Astrocyte of the hippocampus (primary cell): ENCODE measurements at places on chromosomes 5 and 9.

GRCh38 chr5:142671266-142671665 lies 14.6 kb downstream of the FGF1 start:
- DNase-seq: no peak

DNA sequence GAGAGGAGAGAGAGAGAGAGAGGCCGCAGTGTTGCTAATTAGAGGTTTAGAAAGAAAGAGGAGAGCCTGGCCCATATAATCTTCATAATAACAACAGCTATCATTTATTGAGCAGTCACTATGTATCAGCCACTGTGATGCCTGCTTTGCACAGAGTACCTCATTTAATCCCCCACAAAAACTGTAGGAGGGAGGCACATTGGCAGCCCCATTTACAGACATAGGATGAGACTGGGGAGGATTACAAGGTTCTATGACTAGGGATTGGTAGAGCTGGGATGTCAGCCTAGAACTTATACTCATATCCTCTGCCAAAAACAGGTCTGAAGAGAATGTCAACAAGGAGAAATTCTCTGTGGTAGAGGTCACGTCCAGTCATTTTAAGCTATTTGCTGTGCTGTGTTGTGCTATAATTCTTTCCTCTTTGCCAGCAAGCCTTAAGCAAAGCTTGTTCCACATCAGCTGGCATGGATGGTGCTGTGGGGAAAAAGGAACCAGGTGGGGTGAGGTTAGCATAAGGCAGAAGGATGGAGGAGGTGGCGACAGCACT lies 6.7 kb upstream of the GCNT4 start:
- no peak for DNase-seq

GRCh38 chr9:127521919-127522304 lies 70.6 kb downstream of the LRSAM1 start:
- peak; percentile 64 for DNase-seq

DNA sequence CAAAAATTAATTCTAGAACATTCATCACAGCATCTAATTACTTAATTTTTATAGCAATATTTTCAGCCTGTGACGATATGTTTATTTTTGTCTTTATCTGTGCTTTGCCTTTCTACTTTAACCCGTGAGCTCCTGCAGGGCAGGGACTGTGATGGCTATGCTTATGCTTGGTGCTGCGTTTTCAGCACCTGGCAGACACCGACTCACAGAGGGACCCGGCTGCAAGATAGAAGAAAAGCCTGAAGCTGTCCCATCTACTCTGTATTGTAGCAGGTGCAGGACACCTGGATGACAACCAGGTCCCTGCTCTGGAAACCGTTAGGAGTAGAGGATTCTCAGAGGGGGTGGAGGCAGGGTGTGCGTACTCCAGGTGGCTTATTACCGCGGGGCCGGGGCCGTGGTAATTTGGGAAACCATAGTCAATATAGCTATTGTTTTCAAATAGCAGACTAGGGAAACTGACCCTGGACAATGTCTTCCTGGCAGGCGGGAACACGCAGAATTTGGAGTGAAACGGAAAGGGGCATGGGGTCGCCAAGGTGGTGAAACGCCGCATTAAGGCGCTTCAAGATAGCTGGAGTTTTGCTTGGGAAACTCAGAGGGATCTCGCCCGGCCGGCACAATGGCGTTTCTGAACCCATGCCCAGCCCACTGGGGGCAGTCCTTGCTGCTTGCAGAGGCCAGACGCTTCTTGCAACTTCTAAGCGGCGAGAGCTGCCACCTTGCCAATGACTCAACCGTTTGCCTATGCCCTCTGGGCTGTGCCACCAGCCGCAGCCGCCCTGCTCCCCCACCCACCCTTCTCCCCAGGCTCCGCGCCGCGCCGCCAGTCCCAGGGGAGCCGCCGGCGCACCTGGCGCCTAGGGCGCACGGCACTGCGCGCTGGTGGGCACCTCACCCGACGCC lies 140.1 kb upstream of the PALM2AKAP2 start:
- DNase-seq: peak; percentile 52

DNA sequence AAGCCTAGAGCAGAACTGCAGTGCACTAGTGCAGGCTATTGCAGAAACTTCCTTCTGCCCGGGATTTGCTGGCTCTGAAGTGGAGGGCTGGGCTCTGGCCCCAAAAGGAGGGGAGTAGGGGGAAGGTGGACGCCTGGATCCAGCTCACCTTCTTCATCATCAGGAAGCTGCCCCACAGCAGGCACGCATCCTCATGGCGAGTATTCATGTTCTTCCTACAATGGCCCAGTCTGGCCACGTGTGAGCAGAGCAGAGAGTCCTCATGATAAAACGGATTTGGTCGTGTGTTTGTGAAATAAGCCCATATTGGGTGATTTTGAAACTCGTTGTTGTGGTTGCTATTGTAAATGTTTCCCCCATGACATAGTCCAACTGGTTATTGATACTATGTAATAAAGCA lies 8.2 kb upstream of the GLIPR2 start:
- no peak for DNase-seq

DNA sequence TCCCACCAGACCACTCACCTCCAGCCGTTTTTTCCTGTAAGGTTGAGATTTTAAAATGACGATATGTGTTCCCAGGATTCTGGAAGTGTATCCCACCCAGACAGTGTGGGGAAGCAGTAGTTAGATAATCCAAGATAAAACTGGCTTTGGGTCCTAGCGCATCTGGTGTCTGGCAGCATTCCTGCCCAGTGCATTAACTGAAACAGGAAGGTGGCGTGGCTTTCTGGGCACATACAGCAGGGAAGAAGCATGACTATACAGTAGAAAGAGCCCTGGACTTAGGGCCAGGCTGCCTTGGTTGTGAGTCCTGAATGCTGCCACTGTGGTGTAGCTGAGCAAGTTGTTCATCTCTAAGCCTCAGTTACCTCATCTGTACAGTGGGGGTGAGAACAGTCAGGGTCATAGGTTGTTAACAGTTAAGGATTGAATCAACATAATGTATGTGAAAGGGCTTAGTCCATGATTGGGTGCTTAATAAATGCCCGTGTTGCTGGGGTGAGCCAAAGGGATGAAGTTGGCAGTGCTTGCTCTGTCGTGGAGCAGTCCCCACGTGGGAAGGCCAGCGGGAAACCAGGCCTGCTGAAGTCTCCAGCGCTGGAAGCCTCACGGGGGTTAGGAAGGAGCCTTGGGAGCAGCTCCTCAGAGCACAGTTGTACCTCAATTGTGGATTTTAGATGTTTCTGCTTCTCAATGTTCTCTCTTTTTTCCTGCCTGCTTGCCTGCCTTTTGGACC lies 18.0 kb downstream of the CLTA start:
- no peak for DNase-seq

DNA sequence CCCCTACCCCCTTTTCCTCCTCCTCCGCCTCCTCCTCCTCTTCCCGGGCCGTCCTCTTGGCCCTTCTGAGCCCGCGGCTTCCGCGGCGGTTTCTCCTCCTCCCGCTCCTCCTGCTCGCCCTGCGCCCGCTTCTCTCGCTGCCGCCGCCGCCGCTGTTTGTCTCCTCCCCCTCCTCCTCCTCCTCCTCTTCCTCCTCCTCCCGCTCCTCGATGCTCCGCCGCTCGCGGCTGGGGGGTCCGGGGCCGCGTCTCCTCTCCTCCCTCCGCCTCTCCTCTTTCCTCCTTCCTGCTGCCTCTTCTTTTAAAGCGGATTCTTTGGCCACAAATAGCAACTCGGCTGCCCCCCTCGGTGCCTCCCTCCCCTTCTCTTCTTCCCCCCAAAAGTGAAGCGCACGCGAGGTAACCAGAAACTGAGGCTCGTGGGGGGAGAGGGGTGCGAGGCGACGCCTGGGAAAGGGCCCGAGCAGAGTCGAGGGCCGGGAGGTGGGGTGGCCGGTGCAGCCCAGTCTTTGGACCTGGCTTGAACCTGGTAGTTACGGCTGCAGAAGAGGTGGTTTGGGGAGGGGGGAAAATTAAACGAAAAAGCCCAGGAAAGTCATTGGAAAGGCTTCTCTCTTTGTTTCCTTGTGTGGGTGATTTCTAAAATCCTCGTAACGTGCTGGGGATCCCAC lies 1058.5 kb upstream of the DMAC1 start:
- peak; percentile 82 for DNase-seq

DNA sequence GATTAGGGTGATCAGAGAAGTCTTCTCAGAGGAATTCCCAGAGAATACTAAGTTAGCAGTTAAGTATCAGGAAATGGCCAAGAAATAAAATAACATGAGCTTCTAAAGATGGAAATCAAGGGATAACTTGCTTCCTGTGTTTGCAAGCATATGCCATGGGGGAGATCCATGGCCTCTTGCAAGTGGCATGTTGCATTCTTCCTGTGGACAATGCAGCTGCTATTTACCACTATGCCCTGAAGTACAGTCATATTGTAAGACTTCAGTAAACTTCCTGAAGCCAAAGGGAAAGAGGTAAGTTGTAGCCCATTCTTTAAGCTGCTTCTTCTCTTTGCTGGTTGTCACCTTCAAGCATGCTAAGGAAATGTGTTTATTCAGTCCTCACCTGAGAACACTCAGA lies 154.7 kb upstream of the RUSC2 start:
- no peak for DNase-seq

DNA sequence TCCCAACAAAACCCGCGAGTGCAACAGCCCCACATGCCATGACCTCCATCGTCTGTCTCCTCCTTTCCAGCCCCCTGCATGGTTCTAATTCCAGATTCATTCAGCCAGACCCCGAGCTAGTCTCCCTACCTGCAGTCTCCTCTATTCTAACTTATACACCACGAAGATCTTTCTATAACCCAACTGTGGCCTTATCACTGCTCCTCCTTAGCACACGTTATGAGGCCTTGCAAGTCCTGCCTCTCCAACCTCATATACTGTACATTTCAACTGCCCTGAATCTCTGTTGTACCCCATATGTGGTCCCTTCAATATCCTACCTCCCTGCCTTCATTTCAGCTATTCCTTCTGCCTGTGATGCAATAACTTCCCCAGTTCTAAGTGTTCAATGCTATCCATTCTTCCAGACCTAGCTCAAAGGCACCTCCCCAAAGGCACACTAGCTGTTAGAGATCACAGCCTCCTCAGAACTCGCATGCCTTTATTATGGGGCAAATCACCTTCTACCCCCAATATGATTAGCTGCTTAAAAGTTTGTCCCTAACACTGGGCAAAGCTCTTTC lies 215.1 kb upstream of the TRIM32 start:
- DNase-seq: no peak

- no peak for DNase-seq
These were observed 14.6 kb downstream of the SPATA9 start for GRCh38 chr5:95668216-95668615.

GRCh38 chr5:149546974-149547373 lies 4.3 kb downstream of the CSNK1A1 start:
- no peak for DNase-seq
